ENCODE measurements at places on chromosomes 2 and 18.
A peak's percentile ranks its signal among the peaks of the same experiment; 100 is the strongest.

DNA sequence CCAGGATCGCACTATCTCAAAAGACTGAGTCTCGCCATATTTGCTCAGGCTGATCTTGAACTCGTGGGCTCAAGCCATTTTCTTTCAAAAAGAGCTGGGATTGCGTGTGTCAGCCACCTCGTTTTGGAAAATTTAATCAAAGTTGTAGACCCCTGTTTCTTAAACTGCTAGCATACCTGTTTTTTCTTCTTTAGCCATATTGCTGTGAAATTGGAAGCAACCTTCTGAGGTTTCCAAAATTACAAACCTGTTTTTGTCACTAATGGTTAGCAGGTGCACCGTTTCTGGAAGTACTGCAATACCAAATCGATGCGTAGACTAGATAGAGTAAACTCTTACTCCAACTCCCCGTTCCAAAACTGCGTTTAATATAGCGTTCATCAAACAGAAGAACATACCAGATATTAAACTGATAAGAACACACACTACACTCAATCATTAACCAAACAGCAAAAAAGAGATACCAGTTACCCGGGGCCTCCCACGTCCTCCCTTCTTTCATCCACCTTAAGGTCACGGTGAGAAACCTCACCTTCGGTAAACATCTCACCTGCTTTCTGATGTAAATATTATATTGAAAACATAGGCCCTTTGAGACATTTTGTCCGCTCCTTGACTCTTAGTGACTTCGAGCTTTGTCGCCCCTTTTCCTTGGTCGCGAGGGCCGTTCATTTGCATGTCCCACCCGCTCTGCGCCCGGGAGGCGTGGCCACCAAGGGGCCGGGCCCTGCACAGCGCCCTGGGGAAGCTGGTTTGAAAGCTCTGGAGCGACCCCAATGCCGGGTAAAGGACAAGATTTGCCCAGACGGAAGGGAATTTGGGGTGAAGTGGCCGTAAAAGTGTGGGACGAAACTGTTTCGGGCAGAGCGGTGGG is at the start of gene RNU2-63P:
RNU2-63P (minus strand) TSS at position 462 of the 874 bp plus-strand sequence.
- peak; percentile 91 for DNase-seq

- peak; percentile 12 for DNase-seq
These were observed 879 bp upstream of the GALNT5 start for GRCh38 chr2:157256626-157257025.

DNA sequence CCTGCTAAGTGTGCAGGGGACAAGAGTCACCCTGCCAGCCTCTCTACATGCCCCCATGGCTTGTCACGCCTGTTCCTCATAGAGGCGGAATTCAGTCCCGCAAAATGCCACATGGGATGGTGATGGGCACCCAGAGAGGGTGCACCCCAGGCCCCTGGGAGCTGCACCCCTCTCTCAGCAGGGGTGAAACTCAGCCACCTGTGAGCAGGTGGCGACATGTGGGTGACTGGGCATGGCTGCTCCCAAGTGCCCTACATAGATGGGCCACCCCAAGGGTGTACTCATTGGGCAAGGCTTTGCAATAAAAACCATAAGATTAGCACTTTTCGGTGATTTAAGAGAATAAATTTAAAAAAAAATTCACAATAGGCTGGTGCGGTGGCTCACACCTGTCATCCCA is 6.3 kb downstream of the HS6ST1 start:
- no peak for DNase-seq

GRCh38 chr2:191574232-191574631 is 103.7 kb upstream of the NABP1 start:
- DNase-seq = peak; percentile 68

- peak; percentile 43 for DNase-seq
These were observed 45.0 kb upstream of the CREB1 start for GRCh38 chr2:207484444-207485391.

GRCh38 chr2:137838255-137839092 is 125.8 kb upstream of the HNMT start:
- DNase-seq = peak; percentile 40

DNA sequence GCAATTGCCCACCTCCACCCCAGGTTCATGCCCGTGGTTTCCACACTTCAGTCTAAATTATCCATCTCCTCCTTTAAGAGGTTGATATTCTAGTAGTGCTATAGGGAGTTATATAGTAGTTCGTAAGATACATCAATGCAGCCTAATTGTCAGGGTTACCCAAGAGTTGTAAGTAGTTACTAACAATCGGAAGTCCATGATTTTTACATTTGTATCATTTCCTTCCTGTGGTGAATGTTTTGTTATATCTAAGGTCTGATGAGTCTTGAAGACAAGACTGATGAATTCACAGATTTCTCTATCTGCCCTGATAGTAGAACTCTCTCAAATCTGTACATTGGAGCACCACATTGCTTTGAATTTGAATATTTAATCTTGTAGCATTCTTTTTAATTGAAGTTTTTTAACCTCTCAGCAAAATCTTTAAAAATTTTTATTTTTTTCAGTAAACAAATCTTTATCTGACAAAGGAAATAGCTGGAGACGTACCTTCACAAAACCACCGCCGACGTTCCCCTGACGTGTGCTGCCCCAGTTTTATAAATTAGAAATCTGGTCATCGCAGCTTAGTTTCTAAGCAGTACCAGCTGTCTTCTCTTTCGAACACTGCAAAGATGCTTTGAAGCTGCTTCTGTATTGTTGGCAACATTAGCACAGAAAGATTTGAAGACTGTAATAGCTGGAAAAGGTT is 264.5 kb downstream of the SOCS6 start:
- DNase-seq = no peak

- DNase-seq = no peak
These were observed 108.5 kb downstream of the STK39 start for GRCh38 chr2:168138901-168139300.

GRCh38 chr2:18749912-18750526 is 160.7 kb upstream of the NT5C1B start:
- DNase-seq = peak; percentile 59

- no peak for DNase-seq
These were observed 638.0 kb downstream of the CNTNAP5 start for GRCh38 chr2:124662946-124663644.

Measured in M059J (cell line).